ENCODE measurements at places on chromosomes 16 and 17.
A peak's percentile ranks its signal among the peaks of the same experiment; 100 is the strongest.

GRCh38 chr16:80263181-80263823 lies 277.5 kb upstream of the DYNLRB2 start:
- no peak for DNase-seq

DNA sequence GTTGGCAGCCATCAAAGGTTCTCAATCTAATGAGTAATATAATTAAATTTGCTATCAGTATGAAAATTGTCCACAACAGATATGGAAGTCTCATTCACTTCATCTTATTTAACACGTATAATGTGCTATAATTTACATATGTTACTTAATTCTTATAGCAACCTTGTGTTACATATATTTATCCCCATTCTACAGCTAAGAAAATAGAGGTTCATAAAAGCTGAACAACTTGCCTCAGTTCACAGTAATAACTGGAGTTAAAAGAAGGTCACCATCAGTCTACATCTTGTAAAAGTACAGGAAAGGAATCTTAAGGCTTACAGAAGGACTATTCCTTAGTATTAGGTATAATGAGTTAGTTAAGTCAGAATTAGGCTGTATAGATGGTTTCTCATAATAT lies 27.9 kb downstream of the STXBP4 start:
- DNase-seq: no peak

DNA sequence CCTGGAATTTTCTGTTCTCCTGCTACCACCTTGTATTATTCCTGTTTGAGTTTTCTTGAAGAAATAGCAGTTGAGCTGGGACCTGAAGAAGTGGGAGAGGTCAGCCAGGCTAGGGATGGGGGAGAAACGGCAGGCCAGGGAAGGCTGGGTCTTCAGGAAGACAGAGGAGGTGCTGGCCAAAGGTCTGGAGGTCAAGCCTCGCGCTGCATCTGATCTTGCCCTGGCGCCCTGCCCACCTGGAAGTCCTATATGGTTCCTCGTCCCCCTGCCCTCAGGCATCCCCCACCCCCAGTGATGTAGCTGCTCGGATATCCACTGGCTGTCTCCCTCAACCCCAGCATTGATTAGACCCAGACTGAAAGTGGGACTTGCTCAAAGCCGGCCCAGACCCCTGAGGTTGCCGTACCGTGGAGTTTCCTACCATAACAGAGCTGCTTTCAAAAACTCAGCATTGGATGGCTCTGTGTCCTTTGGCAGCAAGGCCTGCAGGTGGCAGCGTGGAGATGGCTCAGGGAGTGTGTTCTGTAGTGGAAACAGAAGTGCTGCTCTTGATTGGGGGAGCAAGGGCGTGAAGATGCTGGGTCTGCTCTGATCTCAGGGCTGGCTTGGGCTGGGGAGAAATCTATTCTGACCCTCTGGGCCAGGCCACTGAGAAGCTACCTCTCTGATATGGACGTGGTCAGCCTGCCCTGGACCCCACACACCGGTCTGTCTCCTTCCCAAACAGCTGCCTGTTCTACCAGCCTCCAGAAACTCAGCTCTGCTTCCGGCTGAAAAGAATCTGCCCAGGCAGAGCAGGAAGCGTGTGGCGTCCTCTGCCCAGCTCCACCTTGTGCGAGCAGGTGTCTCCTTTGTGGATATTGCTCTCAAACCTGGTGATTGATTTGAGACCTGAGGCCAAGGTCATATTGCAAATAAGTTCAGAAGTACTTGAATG lies 107.0 kb upstream of the CACNG5 start:
- DNase-seq: peak; percentile 35

- no peak for DNase-seq
Measured at GRCh38 chr17:59277031-59277430, 54.4 kb upstream of the YPEL2 start.

DNA sequence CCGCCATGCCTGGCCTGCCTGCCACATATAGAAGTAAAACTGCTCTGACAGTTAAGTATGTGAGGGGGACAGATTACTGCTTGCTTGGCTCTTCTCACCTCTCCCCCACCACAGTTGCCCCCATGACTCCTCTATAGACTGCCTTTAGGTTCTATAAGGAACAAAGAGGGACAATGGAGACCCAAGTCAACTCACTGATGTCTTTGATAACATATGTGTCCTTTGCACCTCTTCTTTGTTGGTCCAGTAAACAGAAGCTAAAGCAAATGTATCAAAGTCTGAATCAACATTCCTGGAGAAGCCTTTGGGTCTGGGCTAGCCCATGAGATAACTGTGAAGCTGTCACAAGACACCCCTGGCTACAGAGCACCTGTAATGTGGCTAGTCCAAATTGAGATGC lies 27.1 kb downstream of the NUDT7 start:
- DNase-seq: no peak

- no peak for DNase-seq
Measured at GRCh38 chr17:28573966-28574480, 2.7 kb downstream of the ALDOC start.

GRCh38 chr17:68704871-68705713 lies 103.9 kb upstream of the FAM20A start:
- no peak for DNase-seq

DNA sequence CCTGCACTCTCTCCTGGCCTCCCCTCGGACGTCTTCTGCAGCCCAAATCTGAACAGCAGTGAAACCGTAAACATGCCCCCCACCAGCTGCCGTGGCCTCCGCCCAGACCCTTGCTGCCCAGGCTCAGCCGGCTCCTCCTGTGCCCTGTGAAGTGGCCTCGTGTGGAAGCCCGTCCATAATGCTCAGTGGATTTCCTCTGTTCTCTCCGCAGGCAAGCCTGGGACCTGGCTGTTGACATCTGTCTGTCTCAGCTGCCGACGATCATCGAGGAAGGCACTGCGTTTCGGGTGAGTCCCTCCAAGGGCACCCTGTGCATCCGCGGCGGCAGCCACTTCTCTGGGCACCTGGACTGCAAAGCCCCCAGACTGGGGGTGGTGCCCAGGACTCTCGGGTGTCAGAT lies 153.9 kb upstream of the CHMP6 start:
- no peak for DNase-seq

DNA sequence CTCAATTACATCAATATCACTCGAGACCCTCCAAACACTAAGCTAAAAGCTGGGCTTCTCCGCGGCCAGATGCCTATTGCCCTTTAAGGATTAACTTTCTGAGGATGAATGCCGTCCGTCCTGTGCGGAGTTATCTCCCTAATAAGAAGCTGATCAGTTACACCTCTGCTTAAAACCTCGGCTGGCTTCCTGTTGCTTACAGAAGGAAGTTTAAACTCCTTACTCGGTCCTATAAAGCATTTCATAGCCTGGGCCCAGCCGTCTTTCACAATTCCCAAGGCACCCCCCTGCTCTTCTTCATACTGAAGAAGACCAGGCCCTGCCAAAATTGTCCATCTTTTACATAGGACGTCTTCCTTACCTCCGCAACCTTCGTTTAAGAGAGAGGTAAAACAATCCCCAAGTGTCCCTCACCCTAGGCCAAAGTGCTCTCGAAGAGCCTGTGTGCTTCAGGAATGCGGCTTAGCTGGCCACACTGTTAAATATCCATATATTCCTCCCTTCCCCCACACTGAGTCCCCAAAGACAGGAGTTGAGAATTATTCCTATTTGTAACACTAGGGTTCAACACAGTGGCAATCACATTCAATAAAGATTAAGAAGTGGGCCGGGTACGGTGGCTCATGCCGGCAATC lies 112.6 kb upstream of the IRX5 start:
- DNase-seq: no peak

DNA sequence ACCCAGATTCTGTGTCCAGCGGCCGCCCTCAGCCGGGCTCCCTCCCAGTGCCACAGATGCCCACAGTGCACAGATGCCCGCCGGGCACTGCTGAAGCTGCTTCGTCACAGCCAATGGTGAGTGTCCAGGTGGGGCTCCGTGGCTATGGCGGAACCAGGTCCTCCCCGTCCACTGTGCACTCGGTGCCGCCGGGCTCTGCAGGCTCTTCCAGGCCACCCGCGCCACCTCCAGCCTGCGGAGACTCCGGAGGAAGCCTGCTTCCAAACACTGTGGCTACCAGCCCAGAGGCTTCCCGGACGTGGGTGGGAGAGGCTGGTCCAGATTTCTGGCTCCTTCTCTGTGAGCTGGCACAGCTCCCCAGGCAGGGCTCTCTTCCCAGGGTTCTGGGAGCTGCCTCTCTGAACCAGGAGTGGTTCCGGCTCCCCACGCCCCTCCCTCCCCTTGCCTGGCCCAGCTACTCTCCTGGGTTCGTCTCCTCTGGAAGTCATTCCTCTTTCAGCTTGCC lies 2.8 kb upstream of the PYCR1 start:
- no peak for DNase-seq

DNA sequence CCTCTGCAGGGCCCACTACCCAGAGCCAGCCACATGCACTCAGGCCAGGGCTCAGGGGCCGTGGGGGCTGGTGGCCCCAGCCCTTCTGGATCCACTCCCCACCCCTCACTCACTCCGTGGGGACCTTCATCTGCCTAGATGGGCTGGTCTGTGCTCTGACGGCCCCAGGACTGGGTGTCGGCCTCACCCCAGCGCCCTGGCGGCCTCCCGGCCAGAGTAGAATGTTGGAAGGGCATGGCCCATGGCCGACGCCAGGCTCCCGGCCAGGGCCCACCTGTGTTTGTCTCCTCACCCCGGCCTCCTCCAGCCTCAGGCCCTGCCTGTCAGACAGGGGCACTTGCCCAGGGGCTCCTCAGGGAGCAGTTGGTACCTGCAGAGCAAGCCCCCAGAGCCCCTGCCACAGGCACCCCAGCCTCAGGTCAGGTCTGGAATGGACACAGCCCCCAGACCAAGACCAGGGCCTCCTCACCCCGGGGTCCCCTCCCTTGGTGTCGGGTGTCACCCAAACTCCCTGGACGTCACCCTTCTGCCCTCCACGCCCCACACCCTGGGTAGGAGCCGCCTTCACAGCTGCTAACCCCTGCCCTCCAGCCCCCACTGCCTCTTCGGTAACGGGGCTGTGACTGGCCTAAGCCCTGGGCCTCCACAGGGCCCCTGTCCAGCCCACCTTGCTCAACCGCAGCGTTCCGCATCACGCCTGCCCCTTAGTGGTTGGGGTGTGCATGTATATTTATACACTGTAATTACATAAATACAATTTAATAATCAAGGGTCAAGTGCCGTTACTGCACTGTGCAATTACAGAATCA lies 3.0 kb upstream of the CDH15 start:
- no peak for DNase-seq

DNA sequence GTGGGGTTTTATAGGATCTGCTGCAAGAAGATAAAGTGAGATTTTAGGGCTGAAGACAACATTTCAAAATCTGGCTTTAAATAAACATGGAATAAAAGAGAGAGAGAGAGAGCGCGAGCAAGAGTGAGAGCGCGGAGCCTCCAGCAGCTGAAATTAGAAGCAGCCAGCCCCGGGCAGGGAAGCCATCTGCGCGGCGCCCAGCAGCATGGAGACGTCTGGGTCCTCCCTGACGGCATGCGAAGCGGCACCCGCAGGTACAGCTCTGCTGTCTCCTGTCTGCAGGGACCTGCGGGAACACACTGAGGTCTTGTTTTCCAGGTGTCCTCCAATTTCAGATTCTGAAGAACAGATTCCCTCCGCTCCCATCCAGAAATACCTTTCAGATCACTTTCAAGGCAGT lies 7.9 kb upstream of the BAIAP2 start:
- no peak for DNase-seq

Measured in stimulated activated CD4-positive, alpha-beta T cell treated with anti-CD3 and anti-CD28 coated beads, Interleukin-1b, Interleukin-23, amount 100 ng/mL, for 48 hours (primary cell).